ENCODE measurements at places on chromosomes 2 and 18.

- DNase-seq: no peak
Measured at GRCh38 chr2:68108120-68108519, 45.3 kb upstream of the C1D start.

- no peak for DNase-seq
Measured at GRCh38 chr2:47271054-47272000, 116.2 kb upstream of the STPG4 start.

DNA sequence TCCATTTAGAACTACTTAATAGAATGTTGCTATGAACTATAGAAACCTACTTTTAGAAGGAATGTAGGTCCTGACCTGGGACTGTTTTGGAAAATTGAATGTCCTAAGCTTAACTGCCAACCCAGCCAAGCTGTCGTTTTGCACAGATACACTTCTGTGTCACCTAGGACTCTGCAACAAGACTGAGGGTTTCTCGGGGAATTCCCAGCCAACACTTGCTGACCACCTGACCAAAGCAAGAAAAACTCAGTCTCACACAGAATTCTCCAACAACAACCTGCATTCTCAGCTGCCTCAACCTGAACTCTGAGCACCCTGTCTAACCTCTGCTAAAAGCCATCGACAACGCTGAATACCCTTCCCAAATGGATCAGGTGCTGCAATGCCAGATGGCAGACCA, 128.2 kb downstream of the SS18 start:
- no peak for DNase-seq

GRCh38 chr18:55337908-55338521, 250.0 kb downstream of the TCF4 start:
- no peak for DNase-seq

GRCh38 chr2:36355151-36355889, at the start of gene CRIM1:
Gene CRIM1, plus strand, starts transcription at chr2:36355778. Its CDS starts 515 bp downstream, at chr2:36356293.
- no peak for DNase-seq

Measured in GDM1 (cell line).